ENCODE measurements at places on chromosomes 13 and 19.

- DNase-seq = no peak
These were observed 93.7 kb downstream of the TRPC4 start for GRCh38 chr13:37775871-37776270.

DNA sequence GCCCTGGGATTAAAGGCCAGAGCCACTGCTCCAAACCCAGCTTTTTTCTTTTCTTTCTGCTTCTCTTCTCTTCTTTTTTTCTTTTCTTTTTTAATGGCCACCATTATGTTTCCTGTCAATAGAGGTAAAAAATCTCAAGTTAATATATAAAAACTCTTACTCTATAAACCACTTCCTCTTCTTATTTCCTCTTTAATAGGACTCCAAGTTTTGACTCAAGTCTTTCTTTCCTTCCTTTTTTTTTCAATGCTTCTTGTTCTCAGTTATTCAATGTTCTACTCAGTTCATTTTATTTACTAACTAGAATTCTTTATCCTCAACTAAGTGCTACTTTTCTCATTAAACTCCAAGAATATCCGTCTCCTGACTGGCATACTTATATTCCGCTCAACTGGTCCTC, 27.1 kb upstream of the MYCBP2 start:
- no peak for DNase-seq

GRCh38 chr19:16268676-16269319, 55.8 kb upstream of the KLF2 start:
- peak; percentile 47 for DNase-seq

GRCh38 chr19:45179072-45179891, 698 bp downstream of the BLOC1S3 start:
- DNase-seq = peak; percentile 49

DNA sequence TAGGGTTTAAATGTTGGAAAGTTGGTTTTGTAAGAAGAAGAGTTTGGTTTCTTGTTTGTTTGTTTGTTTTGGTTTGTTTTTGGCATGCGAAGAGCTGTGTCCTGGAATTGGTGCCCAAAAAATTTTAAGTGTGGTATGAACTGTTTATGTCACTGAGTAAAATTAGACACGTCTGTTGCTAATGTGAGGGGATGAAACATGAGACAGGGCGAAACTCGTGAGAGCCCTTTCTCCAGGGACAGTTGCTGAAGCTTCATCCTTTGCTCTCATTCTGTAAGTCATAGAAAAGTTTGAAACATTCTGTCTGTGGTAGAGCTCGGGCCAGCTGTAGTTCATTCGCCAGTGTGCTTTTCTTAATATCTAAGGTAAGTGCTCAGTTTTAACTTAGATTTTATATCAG, at the start of gene SGCG:
SGCG (plus strand) TSS at position 269 of the 400 bp plus-strand sequence. CDS start 22,716 bp downstream, outside the sequence.
- DNase-seq = no peak

GRCh38 chr13:48230541-48230940, 2.5 kb upstream of the ITM2B start:
- no peak for DNase-seq

GRCh38 chr13:113292021-113292862, 4.8 kb upstream of the LAMP1 start:
- peak; percentile 25 for DNase-seq

DNA sequence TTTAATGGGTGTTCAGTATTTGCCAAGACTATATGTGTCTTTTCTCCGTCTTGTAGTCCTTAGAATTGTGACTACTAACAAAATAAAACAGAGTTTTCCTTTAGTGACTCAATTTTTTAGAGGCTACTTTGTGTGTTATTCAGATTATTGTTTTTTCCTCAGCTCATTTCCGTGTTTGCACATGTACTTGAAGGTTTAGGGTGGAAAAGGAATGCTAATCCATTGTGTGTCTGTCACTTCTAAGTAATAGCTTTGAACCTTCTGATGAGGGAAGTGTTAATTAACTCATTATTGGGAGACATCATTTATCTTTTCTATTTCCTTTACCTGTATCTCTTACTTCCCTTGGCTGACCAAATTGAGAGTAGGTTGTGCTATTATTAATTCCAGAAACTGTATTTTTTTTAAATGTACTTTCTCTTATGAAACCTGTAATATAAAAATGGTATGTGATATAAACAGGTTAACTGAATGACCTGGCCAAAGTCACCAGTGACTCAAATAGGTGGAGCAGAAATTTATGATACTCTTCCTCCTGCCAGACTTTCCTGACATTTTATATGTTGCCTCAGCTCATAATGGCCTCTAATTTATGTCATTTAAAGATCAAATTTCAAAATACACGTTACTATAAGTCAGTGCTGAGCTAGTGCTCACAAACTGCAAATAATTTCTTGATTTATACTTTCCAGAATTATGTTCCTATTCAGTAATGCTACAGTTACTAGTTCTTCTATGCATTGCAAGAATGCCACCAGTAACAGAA, 88.8 kb downstream of the LMO7 start:
- DNase-seq = no peak

- no peak for DNase-seq
These were observed 73.2 kb upstream of the MBNL2 start for GRCh38 chr13:97148894-97149293.

DNA sequence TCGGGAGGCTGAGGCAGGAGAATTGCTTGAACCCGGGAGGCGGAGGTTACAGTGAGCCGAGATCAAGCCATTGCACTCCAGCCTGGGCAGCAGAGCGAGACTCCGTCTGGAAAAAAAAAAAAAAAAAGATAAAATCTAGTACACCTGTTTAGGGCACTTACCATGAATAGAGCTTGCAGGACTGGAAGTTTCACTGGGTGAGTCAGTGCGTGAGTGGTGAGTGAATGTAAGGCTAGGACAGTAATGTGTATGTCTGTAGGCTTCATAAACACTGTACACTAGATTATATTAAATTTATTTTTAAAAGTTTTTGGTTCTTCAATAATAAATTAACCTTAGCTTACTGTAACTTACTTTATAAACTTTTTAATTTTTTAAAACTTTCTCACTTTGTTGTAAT, 22.9 kb downstream of the PPP5C start:
- DNase-seq = no peak

Data from activated naive CD8-positive, alpha-beta T cell treated with anti-CD3 and anti-CD28 coated beads, Interleukin-2, amount 50 U/mL, for 24 hours (primary cell).